Stimulated activated CD4-positive, alpha-beta T cell treated with anti-CD3 and anti-CD28 coated beads, TNF-alpha, amount 100 ng/mL, for 24 hours (primary cell): ENCODE measurements at places on chromosomes 6 and 20.

- no peak for DNase-seq
Observed at GRCh38 chr6:106608080-106608668, 21.1 kb downstream of the RTN4IP1 start.

DNA sequence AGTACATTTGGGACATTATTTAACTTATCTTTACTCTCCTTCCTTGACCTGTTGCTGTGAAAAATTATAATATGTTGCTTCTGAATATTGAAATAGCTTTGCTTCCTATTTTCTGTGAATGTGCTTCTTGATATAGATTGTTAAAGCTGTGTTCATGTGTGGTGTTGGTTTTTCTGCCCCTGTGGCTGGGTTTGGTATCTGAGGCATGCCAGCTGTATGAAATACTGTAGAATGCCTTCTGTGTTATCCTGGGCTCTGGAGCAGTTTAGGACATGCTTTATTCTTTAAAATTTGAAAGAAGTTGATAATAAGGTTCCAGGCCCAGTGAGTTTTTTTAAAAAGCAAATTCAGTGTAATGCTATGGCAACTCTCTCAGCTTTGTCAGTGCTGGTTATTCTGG lies 71.7 kb downstream of the HIVEP1 start:
- no peak for DNase-seq

GRCh38 chr6:24969343-24969860 lies 33.6 kb upstream of the RIPOR2 start:
- DNase-seq, result no peak

GRCh38 chr20:9514461-9515213 lies at the start of gene LAMP5:
LAMP5 (plus strand) TSS chr20:9514590; CDS start chr20:9514853, 263 bp downstream.
- no peak for DNase-seq

- peak; percentile 47 for DNase-seq
Observed at GRCh38 chr6:29632789-29633533, at the start of gene GABBR1. GABBR1 (minus strand) TSS chr6:29633183; CDS start chr6:29632385, 798 bp downstream.
